ENCODE measurements at places on chromosomes 3 and 15. TPM values are rescaled to one million over a fixed set of nuclear protein-coding genes. Genes with fewer than 3 reads are reported as not detected.

The KIF7 gene
- 17.1 TPM for polyA plus RNA-seq

The TICRR gene
- polyA plus RNA-seq, result 9.1 TPM

The PIK3R4 gene
- 46.7 TPM for polyA plus RNA-seq

The ALDH1A3 gene
- polyA plus RNA-seq, result 5.5 TPM

The AADAC gene
- 0.19 TPM for polyA plus RNA-seq

The GMNC gene
- 6.7 TPM for polyA plus RNA-seq

The IL20RB gene
- 0.30 TPM for polyA plus RNA-seq

GRCh38 chr3:9725775-9726515, 5.6 kb upstream of the BRPF1 start:
- DNase-seq, result no peak

- DNase-seq, result no peak
Measured at GRCh38 chr15:36313736-36314280, 265.6 kb upstream of the CDIN1 start.

- no peak for DNase-seq
Measured at GRCh38 chr3:44359146-44359751, 20.7 kb downstream of the TCAIM start.

- DNase-seq, result no peak
Measured at GRCh38 chr3:49791571-49791970, 5.2 kb upstream of the IP6K1 start.

GRCh38 chr3:193846569-193846968, 253.6 kb downstream of the OPA1 start:
- no peak for DNase-seq

DNA sequence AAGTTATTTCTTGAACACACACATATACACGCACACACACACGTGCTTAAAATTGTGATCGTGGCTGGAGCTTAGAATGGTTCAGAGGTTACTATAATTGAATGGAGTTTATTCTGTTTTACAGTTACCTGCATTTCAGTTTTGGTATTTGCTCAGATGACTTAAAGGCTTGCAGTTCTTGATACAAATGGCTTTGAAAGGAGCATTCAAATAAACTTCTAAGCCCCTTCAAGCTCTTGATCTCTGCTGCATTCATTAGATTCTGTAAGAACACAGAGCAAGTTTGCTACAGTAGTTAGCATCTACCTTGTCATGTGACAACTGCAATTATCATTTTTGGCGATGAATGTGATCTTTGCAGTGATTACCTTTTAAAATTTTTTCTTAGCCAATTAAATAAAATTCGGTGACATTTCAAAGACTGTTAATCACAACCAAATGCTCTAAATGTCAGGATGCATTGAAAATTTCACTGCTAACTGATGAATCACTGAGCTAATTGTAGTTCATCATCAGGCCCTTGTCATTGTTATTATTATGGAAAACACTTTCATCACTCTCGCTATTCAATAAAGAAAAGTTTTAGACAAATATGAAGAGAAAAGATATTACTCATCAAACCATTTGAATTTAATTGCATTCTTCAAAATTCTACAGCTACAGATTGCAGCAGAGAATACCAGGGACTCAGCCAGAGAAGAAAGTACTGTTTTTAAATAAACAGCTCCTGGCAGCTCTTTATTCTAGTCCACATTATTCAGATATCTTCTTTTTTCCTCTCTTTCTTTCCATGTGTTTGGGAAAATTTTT, 296.1 kb downstream of the LRTM1 start:
- no peak for DNase-seq

DNA sequence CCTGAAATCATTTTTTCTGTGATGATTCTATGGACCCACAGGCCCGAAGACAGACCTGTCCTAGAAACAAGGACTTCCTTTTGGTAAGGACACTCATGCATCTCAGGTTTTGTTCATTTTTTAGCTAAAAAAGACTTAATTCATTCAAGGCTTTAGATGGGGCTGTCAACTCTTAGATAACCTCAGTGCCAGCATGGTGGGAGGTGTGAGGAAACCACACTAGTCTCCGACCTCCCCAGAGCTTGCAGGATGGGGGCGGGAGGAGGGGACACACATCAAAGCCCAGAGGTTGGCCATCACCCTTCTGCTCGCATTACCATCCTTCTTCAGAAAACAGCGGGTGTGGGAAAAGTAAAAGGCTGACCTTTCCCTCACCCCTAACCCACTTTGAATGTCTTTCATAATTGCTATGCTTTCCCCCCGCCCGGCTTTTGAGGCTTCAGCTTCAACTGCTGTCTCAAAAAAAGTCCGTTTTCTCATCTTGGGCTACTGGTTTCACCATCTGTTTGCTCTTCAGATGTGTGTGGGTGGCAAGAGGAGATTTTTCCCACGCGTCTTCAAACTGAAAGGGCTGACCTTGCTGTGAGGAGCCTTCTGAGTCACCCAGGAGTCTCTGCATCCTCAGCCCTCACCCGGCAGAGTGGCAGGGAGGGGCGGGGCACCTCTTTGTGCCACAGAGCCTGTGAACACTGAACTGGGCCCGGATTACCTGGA, 27.6 kb upstream of the CXCR6 start:
- DNase-seq, result no peak

DNA sequence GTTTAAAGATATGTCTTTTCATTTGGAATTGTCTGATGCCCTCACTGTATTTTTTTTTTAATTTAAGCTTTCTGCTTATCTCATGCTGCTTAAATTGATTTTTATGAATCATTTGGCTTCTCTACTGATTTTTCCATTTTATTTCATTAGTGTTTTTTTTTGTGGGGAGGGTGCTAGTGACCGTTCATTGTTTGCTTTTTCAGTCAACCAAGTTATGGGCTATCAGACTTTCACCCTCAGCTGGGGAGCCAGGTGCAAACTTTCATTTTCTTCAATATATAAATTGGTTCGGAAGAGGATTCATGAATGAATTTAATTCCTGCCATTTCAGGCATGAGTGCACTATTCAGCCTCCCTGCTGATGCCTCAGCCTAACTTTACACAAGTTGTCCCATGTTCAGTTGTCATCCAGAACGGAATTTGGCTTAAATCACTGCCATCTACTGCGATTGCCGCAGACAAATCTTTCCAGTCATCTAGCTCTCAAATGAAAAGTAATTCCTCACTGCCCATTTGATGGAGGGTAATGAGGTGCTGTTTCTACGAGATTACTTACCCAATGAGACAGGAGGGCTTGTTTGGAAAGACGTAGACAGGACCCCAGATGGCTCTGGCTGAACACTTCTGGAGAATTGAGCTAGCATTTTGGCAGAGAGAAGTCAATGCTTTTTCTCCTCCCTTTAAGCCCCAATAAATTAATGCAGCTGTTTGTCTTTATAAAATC, 89.9 kb upstream of the RORA start:
- DNase-seq, result no peak

DNA sequence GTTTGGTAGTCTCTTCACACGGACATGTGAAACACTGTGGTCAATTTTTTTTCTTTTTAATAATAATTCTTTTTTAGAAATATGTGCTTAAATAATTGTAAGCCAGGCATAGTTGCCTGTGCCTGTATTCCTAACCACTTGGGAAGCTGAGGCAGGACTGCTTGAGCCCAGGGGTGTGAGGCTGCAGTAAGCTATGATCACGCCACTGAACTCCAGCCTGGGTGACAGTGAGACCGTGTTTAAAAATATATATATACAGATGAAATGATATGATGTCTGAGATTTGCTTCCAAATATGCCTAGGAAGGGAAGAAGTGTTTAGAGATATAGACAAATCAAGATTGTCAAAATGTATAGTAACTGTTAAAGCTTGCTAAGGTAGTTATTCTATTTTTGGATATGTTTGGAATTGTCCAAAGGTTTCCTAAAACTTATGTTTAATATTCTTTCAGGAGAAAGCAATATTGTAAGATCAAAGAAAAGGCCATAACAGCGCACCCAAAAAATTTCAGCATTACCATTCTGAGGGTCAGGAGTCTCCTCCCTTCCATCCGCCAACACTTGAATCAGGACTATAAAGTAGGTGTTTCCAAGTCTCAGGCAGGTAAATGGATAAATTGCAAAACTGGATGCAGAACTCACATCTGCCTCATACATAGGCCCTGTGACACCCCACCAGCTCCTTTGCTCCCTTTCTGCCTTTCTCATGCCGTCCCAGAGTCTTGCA, 532 bp upstream of the SELENOT start:
- no peak for DNase-seq

DNA sequence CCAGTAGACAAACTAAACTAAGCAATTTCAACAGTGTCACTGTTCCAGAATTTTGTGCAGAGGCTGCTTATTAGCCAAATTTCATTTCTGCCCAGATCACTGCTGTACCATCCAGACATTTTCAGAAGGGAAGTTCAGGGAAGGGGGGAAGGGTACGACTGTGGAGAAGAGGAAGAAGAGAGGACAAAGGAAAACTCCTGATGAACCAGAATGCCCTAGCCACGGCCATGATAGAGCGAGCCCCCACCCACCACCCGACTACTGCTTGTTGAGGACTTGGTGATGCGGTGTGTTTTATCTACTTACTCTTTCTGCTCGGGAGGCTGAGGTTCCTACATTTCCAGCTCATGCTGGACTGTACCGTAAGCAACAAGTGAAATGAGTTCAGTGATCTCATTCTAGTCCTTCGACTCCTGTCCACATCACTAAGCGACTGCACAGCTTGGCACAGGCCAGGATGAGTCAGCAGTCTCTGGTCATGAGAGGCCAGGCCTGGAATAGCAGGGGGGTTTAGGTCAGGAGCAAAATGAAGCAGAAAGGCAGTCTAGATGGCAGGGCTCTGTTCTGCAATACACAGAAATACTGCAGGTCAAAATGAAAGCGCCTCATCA, 330.8 kb downstream of the TIGIT start:
- DNase-seq, result peak; percentile 28

GRCh38 chr3:39269528-39269927, 10.3 kb downstream of the CX3CR1 start:
- DNase-seq, result no peak

DNA sequence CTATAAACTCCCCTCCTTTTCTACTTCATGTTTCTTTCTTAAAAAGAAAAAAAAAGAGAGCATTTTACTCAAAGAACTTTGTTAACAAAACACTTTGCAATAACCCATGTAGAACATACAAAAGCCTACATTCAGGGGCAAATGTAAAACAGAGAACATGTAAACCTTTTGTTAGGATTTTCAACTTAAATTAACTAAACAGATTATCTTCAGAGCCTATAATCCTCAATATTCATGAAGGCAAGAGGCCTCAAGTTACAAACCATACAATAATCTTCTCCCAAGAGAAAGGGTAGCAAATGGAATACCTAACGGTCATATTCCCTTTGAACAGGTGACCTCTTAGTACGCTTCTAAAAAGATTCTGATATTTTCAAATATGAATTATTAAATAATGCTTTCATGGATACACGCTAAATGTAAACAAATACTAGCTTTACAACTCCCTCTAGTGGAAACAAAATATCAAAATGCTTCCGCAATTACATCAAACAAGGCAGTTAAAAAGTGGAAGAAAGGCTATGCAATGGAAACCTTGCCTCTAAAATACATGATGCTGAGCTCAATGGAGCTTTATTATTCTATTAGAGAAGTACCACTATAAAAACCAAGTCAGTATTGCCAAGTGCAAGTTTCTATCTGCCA, 9.9 kb downstream of the CEP152 start:
- no peak for DNase-seq

DNA sequence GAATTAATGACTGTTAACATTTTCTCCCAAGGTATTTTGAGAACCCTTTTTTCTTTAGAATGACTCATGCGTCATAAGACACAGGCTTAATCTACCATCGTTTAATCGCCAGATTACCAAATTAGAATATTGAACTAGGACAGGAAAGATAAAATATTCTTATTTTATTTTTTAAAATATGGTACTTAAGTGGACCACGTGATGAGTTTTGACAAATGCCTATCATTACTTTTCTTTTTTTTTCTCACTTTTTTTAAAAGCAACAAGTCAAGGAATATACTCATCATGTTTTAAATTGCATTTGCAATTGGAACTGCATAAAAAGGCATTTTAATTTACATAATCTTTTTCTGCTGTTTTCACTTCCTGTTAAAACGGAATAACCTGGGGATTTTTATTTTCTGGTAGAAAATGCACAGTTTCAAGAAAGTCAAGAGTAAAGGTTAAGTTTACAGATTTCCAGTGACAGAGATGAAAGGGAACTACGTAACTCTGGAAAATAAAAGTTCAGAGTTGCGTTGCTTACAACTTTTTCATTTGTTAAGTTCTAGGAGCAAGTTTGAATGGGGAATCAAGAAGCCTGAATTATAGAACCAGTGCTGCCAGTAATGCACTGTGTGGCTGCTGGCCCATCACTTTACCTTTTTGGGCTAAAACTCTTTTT, 23.6 kb downstream of the SIAH2 start:
- no peak for DNase-seq

GRCh38 chr15:67922971-67923945, 83.4 kb upstream of the RNU6-1 start:
- DNase-seq, result no peak

DNA sequence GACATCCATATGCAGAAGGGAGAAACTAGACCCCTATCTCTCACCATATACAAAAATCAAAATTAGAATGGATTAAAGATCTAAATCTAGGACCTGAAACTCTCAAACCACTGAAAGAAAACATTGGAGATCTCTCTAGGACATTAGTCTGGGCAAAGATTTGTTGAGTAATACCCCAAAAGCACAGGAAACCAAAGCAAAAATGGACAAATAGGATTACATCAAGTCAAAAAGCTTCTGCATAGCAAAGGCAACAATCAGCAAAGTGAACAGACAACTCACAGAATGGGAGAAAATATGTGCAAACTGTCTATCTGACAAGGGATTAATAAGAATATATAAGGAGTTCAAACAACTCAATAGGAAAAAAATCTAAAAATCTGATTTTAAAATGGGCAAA, 54.8 kb downstream of the MYO9A start:
- no peak for DNase-seq

DNA sequence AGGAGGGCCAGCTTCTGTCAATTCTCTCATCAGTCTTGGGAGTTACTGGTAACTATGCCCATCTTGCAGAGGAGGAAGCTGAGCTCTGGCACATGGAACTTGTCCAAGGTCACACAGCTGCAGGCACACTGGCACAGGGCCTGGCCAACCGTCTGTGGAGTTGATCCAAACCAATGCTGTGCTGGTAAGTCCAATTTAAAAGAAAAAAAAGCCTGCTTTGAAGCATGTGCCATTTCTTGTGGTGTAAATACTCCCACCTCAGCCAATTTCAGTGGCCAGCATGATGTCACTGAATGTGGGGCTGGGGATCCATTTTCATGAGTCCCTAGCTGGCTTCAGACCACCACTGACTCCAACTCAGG, 83.4 kb downstream of the CHSY1 start:
- no peak for DNase-seq

GRCh38 chr3:90069748-90070147, 962.3 kb downstream of the EPHA3 start:
- DNase-seq, result no peak

GRCh38 chr15:61151791-61152190, 77.3 kb downstream of the RORA start:
- DNase-seq, result no peak

GRCh38 chr15:24919446-24919845, 35.3 kb upstream of the SNRPN start:
- no peak for DNase-seq
